ENCODE measurements at places on chromosomes 12 and 14.

DNA sequence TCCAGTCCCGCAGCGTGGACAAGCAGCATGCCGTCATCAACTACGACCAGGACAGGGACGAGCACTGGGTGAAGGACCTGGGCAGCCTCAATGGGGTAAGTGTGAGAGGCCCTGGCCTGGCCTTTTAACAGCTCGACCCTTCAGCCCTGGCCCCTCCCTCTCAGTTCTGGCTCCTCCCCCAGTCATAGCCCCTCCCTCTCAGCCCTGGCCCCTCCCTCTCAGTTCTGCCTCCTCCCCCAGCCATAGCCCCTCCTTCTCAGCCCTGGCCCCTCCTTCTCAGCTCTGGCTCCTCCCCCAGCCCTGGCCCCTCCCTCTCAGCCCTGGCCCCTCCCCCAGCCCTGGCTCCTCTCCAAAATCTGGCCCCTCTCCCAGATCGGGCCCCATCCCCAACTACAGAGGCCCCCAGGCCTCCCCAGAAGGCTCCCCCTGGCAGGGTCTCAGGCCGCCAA is 11.2 kb downstream of the CEP170B start:
- peak; percentile 44 for DNase-seq

DNA sequence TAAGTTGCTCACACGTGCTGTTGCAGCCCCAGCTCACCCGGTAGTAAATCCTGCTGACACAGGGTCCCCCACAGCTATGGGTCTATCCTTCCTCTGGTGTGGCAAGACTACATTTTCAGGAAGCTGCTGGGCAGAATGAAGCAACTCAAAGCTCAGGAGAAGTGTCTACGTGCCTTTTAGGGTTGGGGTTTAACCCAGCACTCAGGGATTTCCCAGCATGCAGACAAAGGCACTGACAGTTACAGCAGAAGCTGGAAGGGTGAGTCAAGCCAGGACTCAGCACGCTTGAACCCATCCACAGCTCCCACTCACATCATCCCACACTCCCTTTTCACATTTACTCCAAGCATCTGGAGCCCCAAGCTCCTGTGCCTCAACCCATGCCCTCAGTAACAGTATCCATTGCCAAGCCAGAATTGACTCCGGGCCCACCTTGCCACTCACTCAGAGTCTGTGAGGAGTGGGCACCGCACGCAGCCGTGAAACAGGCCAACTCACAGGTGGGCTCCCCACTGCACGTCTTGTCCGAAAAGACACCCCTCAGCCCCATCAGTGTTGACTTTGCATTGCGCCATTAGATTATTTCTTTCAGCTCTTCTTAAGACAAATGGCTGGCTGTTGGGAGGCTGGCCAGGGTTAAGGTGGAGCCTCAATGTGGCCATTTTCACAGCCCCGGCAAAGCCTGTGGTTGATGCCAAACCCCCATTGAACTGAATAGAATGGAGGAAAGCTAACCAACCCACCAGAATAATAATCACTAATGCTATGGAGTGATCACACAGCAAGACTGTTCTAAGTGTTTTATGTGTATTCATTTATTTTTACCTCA is 59.6 kb downstream of the ZFP36L1 start:
- DNase-seq = no peak

- no peak for DNase-seq
Observed at GRCh38 chr12:104399740-104400612, 56.8 kb upstream of the CHST11 start.

DNA sequence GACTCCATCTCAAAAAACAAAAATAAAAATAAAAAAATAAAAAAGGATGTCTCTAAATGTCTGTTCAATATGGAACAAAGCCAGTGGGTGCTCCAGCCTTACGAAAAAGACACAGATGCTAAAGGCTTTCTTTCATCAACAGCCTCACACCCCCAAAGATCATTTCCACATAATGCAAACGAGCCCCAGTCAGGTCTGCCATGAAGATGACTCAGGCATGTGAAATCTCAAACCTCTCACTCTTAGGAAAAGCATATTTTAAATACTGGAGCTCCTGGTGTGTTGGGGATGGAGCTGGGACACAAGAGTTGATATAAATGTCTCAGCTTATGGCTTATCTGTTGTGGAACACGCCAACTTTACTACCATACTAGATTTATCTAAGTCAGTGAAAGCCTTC is 49.9 kb upstream of the PLXNC1 start:
- DNase-seq = peak; percentile 87

DNA sequence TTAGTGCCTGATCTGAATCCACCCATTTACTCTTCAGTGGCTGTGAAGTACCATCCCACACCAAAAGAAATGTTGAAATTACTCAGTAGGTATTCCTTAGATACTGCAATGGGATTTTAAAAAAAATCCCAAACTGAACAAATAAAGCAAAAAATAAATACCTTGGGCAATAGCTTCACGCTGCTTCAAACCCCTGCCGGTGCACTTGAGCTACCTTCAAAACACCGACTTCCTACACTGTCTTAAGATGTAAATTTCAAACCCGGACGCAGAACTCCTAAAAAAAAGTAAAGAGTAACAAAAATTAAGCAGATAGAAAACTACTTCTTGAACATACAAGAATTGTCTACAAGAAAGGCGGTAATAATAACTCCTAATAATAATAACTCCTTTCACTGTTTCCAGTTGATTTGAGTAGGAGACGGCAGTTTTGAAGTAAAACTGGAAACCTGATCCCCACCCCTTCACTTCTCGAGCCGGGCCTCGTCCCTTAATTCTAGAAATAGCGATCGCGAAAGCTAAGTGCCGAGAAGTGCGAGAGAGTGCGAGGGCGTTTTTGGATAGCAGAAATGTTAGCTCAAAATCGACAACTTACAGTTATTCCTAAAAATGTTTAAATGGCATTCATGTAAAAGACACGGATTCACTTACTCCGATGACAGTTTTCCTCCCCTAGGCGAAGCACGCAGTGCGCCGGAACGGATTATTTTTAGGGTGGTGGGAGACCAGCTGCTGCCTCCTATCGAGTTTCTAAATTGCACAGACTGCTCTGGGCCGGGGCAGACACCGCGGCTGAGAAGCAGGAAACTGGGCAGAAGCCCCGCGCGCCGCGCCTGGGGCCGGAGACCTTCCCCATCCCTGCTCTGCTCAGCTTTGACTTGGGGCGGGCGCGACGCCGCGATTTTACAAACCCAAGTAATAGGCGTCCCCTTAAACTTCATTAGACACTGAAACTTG is at the start of gene ABCC9:
Gene ABCC9, minus strand, starts transcription at position 878 of the 957 bp plus-strand sequence. CDS start 4,752 bp downstream, outside the sequence.
- DNase-seq = peak; percentile 54

DNA sequence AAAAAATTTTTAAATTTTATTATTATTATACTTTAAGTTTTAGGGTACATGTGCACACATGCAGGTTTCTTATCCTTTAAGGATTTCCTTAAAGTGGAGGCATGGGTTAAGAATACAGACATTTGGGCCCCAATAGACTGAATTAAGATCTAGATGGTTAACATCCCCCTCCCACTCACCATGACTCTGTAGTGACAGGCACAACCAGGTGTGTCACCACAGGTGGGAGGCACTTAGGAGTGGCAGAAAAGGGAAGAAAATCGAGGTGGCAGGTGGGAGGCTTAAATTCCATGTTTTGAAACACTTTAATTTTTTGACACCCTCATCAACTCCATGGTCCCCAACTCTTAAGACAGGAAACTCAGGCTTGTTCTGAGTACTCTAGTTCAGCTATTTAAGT is 37.6 kb upstream of the GRIP1 start:
- no peak for DNase-seq

GRCh38 chr12:8499616-8500015 is 13.7 kb upstream of the CLEC4D start:
- DNase-seq = no peak

DNA sequence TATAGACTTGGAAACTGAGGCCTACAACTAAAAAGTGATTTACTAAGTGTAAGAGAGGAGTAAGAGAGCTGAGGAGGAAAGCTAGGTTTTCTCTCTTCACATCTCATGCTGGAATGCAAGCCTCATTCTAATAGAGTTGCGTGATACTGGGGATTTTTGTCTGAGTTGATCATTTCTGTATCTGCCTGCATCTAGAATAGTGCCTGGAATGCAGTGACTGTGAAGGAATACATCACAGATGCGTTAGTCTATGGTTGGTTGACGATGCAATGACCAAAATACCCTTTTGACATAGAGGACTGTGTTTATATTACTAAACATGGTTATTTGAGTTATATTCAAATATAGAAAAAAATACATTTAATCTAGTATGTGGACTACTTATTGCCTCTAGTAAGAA is 9.2 kb upstream of the TMEM117 start:
- no peak for DNase-seq

- peak; percentile 22 for DNase-seq
Observed at GRCh38 chr12:48084066-48084465, 21.8 kb downstream of the SENP1 start.

DNA sequence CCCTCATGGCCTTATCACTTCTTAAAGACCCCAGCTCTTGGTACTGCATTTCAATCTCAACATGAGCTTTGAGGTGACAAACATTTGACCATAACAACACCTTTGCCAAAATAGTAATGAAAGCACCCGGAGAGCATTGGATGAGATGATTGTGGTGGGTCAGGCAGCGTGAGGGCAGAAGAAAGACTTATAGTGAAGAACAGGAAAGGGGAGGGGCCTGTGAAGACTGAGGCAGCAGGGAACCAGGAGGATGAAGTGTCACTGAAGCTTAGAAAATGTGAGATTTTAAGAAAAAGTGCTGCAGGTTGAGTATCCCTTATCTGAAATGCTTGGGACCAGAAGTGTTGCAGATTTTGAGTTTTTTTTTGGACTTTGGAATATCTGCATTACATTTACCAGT is 86.3 kb downstream of the EMP1 start:
- no peak for DNase-seq

GRCh38 chr12:98409548-98409947 is 105.8 kb upstream of the TMPO start:
- no peak for DNase-seq

- DNase-seq = no peak
Observed at GRCh38 chr14:60618241-60618640, 31.0 kb downstream of the SIX1 start.

DNA sequence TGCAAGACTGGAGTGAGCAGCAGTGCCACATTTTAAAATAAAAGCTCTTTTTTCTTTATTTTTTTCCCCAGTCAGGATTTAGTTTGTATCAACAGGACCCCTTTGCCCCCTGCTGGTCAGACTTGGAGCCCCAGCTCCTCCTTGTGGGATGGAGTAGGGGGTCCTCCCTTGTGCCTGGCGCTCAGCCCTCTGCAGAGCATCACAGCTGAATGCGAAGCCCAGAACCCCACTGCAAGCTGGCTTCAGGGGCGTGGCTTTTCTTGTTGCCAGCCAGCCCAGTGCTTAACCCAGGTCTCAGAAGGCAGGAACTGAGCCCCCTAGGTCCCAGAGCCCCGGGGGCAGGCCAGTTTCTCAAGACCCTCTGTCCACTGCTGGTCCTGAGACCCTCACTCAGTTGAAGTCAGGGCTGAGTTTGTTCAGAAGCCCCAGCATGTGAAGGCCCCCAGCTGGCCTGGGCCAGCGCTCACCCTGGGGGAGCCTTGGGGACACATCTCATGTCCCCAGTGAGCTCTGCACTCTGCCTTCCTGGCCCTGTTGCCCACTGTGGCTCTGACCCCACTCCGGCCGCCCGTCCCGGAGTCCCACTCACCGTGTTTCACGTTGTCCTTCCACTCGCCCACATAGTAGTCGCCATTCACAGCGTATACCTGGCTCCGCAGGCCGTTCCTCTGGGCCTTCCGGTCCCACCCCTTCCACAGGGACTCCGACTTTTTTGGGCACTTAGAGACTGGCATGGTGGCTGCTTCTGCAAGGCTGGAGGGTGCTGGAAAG is 519 bp downstream of the MORN3 start:
- DNase-seq = peak; percentile 45

DNA sequence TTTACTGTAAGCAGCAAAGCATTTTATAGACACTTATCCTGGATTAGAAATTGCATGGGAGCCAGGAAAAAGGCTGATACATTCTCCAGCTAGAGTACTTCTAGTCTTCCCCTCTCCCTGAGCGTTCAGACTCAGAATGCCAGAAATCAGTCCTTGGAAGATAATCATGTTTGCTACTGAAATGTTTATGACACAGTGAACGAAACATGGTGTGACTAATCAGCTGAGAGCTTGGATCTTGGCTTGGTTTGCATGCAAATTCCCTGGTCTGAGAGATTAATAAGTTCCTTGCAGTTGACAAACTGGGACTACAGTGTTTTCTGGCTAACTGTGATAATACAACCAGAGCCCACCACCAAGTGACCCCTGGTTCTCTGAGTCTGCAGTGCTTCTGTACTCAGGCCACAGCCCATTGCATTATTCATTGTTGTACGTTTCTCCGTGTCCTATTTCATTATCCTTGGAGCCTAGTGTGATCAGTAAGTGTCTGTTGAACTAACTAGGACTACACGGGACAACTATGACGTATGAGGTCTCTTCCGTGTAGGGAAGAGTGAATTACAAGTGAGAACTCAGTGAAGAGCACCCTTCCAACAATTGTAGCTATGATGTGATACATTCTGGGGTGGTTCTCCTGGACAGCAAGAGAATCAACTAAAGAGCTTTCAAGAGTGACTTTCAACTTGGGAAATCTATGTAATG is 34.6 kb upstream of the EVL start:
- DNase-seq = peak; percentile 92

- no peak for DNase-seq
Observed at GRCh38 chr12:40110586-40110985, 4.7 kb upstream of the SLC2A13 start.

GRCh38 chr12:79635676-79636075 is 55.1 kb downstream of the PAWR start:
- peak; percentile 34 for DNase-seq

- no peak for DNase-seq
Observed at GRCh38 chr12:62215506-62215905, 44.7 kb upstream of the USP15 start.

- DNase-seq = no peak
Observed at GRCh38 chr12:46981622-46982021, 97.8 kb upstream of the PCED1B start.

DNA sequence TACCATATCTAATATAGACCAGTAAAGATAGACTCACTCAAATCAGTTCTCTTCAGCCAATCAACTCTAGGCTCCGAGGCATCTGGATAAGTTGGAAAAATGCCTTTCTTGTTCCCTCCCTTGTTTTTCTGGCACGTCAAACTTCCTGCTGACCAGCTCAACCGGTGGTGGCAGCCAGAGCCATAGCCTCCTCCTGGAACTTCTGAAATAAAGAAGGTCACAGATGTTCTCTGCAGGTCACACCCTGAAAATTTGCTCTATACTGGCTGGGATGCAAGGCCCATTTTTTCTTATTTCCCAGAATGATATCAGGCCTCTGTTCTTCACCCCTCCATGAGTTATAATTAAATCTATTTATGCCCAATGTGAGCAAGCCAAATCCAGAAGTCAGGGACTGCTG is 81.9 kb downstream of the BMP4 start:
- no peak for DNase-seq

DNA sequence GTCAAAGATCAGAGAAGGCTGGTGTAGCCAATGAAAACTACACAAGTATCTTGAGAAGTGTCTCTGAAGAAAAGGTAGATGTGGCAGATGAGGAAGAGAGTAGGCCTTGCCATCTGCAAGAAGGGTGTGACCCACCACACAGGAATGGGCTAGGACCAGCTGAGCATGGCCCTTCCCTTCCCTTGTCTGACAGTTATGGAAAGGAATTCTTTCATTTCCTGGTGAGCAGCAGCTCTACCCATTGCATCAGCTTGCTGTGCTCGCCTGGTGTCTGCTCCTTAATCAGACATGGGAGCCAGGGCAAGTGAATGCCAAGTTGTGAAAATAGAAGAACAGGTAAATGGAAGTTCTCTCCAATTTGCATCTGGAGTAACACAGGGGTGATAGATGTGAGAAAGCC is 145.2 kb upstream of the KRR1 start:
- DNase-seq = peak; percentile 97

- no peak for DNase-seq
Observed at GRCh38 chr14:62125793-62126192, 363.6 kb downstream of the SNAPC1 start.

Data from fibroblast of skin of scalp (primary cell).